ENCODE measurements at places on chromosomes 6 and 20.

- DNase-seq: no peak
Measured at GRCh38 chr6:23307516-23307915, 738.1 kb downstream of the HDGFL1 start.

- DNase-seq: no peak
Measured at GRCh38 chr20:63270606-63271325, 1.8 kb upstream of the ARFGAP1 start.

DNA sequence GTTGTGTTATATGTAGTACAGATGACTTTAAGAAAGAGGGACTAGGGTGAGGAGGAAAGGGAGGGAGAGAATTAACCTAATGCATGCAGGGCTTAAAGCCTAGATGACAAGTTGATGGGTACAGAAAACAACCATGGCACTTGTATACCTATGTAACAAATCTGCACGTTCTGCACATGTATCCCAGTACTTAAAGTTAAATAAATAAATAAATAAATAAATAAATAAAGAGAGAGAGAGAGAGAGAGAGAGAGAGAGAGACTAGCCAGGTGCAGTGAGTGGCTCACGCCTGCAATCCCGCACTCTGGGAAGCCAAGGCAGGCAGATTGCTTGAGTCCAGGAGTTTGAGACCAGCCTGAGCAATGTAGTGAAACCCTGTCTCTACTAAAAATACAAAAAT is 11.5 kb upstream of the CARMIL1 start:
- DNase-seq: no peak

GRCh38 chr20:53162251-53162835 is 190.2 kb downstream of the TSHZ2 start:
- peak; percentile 87 for DNase-seq

GRCh38 chr20:3093861-3094361 is 9.4 kb upstream of the AVP start:
- no peak for DNase-seq

- no peak for DNase-seq
Measured at GRCh38 chr20:4637081-4637797, 84.5 kb upstream of the PRND start.

- no peak for DNase-seq
Measured at GRCh38 chr6:95266537-95267258, 310.6 kb upstream of the MANEA start.

GRCh38 chr6:73216859-73217258 is 8.4 kb downstream of the KHDC1L start:
- DNase-seq: no peak

DNA sequence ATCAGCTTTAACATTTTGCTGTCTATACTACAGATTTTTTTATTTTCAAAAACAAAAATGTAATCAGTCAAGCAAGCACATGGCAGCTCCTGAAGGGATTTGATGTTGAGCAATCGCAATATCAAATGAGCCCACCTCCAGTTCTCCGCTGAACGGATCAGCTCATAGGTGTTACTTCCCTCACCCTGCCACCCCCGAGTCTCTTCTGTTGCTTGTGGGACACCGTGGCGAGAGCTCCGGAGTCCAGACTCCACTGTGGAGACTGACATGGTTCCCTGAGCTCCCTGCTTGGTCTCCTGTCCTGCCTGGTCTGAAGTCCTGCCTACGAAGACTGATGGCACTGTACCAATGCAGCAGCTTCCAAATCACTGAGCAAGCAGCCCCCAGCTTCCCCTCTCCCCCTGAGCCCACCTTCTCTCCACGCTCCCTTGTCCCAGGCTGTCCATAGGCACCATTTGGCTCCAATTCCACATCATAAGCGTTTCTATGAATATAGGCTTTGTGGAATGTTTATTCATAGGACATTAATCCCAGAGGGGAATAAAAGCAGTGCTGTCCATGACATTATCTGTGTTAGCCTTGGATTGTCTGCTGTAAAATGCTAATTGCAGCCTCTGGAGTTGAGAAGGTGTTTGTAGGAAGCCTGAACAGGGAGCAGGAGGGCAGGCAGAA is 162.2 kb downstream of the LY86 start:
- no peak for DNase-seq

GRCh38 chr6:2522521-2522920 is 228.2 kb downstream of the MYLK4 start:
- DNase-seq: no peak

DNA sequence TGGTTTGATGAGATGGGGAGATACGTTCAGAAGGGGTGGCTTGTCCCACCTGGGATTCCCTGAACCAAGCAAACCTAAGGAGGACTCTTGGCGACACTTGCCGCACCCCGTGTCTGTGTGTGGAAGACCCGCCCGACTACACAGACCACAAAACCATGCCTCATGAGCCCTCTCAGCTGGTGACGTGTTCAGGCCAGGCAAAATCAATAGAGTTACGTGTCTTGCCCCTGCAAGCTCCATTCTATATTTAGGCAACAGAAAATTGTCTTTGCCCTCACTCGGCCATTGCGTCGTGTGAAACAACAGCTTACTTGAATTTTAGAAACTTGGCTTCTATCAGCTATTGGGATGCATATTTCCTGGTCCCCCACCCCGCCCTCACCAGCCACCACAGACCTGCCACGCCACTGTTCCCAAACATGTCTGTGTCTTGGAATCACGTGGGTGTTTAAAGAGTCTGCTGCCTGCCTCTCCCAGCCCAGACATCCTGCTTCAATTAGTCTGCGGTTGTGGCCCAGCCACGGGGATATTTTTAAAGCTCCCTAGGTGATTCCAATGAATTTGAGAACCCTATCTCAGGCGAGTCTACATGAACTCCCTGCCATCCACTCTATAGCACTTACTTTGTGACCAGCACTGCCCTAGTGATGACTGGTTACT is 279.2 kb upstream of the EXOC2 start:
- no peak for DNase-seq

GRCh38 chr20:35131934-35132333 is 15.2 kb downstream of the EDEM2 start:
- DNase-seq: no peak

GRCh38 chr6:75893058-75893775 is 144.2 kb downstream of the MYO6 start:
- DNase-seq: peak; percentile 87

DNA sequence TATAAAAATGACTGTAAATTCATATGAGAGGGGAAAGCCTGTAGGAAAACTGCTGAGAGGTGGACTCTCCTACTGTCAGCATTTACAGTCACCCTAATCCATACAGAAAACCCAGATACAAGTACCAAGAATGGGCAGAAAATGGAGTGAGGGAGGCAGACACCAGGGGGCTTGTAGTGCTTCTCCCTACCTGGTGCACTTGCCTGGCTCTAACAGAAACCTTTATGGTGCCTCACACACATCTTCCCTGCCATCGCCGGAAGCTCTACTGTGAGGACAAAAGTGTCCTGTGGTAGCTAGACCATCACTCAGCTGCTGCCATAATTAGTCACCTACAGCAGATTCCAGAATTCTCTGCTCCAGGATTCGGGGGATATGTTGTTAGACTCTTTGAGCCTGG is 441.3 kb downstream of the TFAP2B start:
- DNase-seq: peak; percentile 27

GRCh38 chr20:884983-885952 is 30.9 kb downstream of the ANGPT4 start:
- DNase-seq: peak; percentile 93

DNA sequence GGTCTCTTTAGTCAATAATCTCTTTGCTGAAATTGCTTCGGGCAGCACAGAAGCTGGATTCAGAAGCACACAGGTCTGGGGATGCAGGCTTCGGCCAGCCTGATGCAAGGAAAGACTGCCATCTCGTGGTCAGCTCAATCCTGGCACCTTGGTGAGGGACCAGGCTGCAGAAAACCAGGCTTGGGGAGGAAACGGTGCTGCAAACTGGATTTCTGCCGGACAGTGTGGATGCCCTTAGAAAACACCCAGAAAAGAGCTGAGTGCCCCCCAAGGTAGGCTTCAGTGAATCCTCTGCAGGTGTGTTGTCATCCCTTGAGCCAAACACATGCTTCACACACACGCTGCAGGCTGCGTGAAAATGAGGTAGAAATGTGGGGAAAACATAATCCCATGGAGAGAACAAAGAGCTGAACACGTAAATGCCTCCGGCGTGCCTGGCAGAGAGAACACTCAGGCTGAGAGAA is 89.8 kb upstream of the PAX1 start:
- peak; percentile 81 for DNase-seq

- no peak for DNase-seq
Measured at GRCh38 chr6:127392301-127392700, 48.9 kb upstream of the ECHDC1 start.

DNA sequence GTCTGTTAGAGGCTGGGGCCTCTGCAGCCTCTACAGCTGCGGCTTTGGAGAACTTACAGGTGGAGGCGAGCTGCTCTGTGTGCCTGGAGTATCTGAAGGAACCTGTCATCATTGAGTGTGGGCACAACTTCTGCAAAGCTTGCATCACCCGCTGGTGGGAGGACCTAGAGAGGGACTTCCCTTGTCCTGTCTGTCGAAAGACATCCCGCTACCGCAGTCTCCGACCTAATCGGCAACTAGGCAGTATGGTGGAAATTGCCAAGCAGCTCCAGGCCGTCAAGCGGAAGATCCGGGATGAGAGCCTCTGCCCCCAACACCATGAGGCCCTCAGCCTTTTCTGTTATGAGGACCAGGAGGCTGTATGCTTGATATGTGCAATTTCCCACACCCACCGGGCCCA is 2.6 kb downstream of the TRIM39 start:
- no peak for DNase-seq

GRCh38 chr20:12564979-12565378 is 443.8 kb upstream of the SPTLC3 start:
- no peak for DNase-seq
